CD8-positive, alpha-beta memory T cell (primary cell): ENCODE measurements at places on chromosomes 1 and 21. TPM values are rescaled to one million over a fixed set of nuclear protein-coding genes. Genes with fewer than 3 reads are reported as not detected.

The MEGF6 gene
- polyA plus RNA-seq, result 3.4 TPM

DNA sequence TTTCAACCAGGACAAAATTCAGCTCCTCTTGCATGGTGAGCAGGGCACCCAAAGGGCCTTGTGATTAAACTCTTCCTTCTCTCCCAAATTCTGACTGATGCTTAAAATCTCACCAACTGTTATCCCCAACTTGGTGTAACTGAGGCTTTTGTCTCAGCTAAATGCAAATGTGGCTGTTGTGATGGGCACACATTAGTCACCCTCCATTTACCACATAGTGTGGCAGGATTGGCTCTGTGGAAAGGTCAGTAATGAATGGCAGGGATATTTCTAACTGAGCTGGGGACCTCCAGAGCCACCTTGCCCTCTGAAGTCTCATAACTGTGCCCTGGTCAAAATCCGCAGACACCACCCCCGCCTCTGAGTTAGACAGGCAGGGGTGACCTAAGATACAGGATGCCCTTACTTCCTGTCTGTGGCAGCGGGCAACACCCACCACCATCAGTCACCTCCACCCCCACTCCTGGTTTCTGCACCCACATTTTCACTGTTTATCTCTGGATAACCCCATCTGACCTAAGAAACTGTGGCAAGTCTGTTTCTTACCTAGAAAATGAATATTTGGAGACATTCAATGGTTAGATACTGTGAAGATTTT, 25.4 kb upstream of the RGS16 start:
- DNase-seq, result peak; percentile 39

GRCh38 chr1:52296345-52296744, 69.7 kb downstream of the CC2D1B start:
- no peak for DNase-seq

GRCh38 chr21:39386899-39387298, 38.0 kb upstream of the HMGN1 start:
- DNase-seq, result no peak

DNA sequence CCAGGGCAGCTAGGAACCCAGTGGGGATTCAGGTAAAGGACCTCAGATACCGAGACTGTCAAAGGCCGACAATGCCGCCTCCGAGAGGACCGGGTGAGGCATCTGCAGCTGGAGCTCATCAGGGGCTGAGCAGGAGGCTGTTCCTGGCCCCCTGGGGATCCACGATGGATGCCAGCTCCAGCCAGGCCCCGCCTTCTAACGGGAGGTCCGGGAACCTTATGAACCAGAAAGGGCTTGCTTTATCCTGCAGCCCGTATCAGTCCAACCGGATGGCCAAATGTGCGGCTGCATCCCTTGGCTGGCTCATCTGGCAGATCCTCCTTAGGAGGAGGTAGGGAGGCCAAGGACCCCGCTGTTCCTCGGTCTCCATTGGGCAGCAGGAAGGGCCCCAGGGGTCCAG, 32.0 kb downstream of the SLC45A1 start:
- DNase-seq, result no peak

DNA sequence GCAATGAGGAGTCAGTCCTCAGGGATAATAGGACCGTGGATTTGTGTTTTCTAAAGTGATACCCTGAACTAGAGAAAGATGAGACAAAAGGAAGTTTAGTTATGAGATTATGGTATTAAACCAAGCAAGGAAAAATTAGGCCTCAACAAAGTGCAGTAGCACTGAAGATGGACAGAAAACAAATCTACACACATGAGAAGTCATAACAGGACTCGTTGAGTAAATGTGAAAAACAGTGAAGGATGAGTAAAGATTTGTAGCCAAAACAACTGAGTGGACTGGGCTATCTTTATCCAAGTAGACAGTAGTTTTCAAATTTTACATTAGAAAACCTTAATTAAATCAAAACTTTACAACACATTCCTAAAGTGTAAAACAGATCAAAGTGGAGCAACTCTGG, 15.0 kb downstream of the EPRS1 start:
- DNase-seq, result no peak

DNA sequence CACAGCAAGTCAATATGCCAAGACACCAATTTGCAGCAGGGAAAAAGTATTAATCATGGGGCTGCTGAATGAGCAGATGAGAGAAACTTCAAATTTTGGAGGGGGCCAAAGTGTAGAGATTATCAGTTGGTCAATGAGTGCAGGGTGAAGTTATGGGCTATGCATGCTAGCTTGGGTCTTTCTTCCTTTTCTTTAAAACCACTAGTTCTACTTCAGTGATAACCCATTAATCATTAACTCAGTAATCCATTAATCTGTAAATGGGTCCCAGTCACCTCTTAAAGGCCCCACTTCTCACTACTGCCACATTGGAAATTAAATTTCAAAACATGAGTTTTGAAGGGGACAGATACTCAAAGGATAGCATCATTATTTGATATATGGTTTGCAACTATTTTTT, 688.6 kb upstream of the ADGRL4 start:
- no peak for DNase-seq

DNA sequence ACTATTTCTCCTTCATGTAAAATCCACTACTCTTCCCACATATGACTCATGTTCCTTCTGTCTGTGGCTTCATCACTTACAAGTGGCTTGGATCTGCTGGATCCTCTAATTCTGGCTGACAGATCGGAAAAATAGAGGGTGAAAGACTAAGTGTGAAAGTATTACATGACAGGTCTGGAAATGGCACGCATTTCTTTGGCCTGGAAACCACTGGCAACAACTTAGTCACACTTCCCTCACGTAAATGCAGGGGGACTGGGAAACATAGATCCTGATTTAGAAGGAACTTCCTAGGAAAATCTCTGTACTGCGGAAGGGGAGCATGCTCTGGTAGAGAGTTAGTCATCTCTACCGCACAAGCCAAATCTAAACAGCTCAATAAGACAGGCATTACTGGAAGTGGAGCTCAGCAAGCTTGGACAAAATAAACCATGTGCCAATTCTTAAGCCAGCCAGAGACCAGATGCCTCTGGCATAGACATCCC, 305.4 kb upstream of the PTBP2 start:
- DNase-seq, result no peak
